NCI-H1092 treated with DMSO at 0.1 percent for 48 hours (cell line): ENCODE measurements at places on chromosomes 2 and 18.

GRCh38 chr2:236892721-236893120, 193.0 kb upstream of the COPS8 start:
- no peak for DNase-seq

DNA sequence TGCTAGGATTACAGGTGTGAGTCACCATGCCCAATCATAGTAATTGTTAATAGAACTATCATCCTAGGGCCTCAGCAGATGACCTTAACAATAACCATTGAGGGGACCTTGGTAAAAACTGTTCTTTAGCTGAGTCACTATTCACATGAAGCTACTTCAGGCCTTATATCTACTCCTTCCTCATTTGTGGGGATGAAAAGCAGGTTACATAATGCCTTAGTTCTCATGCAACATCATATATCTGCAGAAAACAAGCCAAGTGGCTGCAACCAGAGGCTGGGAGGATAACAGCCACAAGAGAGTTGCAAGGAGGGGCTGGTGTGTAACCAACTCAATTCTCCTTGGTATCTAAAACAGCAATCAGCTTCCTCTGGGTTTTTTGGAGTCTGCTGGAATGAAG, 445.4 kb downstream of the NBAS start:
- DNase-seq: no peak

DNA sequence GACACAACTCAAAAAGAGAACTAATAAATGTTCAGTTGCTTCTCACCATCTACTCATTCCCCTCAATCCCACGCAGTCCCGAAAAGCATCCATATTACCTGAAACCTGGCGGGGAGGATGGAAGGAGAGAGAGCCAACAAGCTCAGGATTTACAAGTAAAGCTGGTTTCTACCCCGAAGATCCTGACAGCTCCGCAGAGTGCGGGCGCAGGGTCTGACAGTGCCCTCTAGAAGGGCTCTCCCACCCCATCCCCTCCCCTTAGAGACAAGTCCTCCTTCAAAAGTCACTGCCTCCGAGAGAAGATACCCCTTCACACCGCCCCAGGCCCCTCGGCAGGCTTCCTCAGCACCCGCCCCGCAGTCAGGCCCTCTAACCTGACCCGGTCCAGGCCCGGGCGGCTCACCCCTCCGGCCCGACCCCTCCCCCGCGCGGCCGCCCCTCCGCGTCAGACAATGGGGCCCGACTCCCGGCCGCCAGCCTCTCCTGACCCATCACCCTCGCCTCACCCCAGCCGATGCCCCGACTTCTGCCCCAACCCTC, 550 bp downstream of the RAB1A start:
- DNase-seq: peak; percentile 10

- DNase-seq: no peak
Observed at GRCh38 chr2:71613403-71613952, 160.1 kb downstream of the DYSF start.

GRCh38 chr2:98460573-98461497, 16.2 kb downstream of the INPP4A start:
- DNase-seq: no peak

GRCh38 chr18:76979906-76980305, 152.7 kb downstream of the MBP start:
- DNase-seq: no peak
